ENCODE measurements at places on chromosomes 1 and 21.

DNA sequence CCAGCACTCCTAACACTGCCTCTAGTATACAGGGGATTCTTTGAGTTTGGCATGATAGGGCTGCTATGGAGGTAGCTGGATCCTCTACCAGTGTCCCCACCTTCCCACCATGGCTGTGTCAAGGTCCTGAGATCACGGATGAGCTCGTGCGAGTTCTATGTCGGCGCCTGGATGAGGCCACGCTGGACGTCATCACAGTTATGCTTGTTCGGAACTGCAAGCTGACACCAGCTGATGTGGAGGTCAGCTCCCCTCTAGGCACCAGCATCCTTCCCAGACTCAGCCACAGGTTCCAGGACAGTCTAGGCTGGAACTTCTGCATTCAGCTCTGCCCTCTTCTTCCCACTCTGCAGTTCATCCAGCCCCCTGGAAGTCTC is 15.2 kb downstream of the HYI start:
- DNase-seq = no peak

DNA sequence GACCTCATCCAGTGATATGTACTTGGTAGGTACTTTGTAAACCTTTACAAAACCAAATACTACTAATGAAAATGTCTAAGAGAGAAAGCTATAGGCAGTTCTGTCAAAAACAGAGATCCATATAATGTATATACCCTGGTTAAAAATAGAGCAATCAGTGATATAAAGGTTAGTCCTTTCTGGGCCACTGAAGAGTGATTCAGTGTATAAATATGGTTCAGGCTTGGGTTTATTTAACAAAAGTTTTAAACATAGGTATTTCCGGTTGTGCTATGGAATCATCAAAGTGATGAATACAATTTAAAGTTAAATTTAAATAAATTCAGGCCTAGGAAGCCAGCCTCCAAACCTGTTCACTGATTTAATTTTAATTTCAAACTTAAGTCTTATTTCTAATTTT is 108.4 kb upstream of the DMRTA2 start:
- no peak for DNase-seq

- DNase-seq = no peak
These were observed 51.4 kb upstream of the COL6A2 start for GRCh38 chr21:46046471-46046870.

GRCh38 chr1:10598389-10598702 is 123.6 kb downstream of the PEX14 start:
- no peak for DNase-seq

DNA sequence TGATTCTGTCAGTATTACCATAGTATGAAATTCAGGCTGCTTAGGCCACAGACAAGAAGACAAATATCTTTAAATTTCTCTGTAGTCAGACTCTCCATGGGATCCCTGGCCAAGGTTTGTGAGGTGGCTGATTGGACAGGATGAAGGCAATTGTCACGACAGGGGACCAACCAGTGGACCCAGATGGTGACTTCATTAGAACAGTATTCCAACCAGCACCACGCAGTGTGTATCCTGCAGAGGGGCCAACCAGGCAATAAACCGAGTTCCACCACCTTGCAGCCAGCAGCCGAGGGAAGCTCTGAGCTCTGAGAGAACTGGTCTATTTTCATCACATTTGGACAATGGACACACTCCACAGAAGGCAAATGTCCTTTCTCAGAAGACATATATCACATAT is 16.1 kb downstream of the DSCAM start:
- no peak for DNase-seq

DNA sequence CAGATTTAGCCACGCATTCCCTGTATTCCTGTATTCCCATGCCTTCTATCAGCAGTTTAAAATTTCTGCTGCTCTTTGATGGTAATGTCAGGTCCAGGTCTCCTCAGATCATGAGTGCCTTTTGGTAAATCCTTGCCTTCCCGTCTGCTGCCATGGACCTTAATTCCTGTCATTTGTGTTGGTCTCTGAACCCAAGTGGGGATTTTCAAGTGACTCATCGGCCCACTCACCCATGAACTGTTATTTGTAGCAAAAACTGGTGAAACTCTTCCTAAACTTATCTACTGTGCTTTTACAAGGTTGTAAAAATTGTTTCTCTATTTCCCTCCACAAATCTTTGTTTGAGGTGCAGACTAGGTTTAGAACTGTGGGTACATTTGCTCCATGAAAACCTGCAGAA is 47.4 kb downstream of the ACTN2 start:
- no peak for DNase-seq

DNA sequence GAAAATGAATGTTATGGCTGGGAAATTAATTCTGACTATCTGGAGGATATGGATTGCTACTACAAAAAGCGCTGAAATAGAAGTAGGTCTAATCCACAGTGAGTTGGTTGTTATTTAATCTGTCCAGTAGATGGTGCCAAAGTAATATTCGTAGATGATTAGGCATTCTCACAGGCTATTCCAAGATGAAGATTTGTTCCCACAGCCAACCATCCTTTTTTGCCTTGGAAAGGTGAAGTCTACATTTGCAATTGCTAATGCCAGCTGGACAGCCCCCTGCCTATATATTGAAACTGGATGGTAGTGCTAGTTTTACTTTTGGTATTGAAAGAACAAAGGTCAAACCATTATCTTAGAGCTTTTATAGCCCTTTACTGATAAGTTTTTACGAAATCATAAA is 43.8 kb downstream of the RBM11 start:
- DNase-seq = no peak

GRCh38 chr1:91124989-91125417 is 103.2 kb upstream of the ZNF644 start:
- DNase-seq = no peak

- peak; percentile 86 for DNase-seq
These were observed 11.3 kb upstream of the RIPK4 start for GRCh38 chr21:41777951-41778815.

GRCh38 chr21:46189959-46190490 is 5.8 kb upstream of the SPATC1L start:
- DNase-seq = no peak

Measured in dorsolateral prefrontal cortex (tissue), 122 donors.